ENCODE measurements at places on chromosomes 1 and 21. TPM values are rescaled to one million over a fixed set of nuclear protein-coding genes. Genes with fewer than 3 reads are reported as not detected.

DNA sequence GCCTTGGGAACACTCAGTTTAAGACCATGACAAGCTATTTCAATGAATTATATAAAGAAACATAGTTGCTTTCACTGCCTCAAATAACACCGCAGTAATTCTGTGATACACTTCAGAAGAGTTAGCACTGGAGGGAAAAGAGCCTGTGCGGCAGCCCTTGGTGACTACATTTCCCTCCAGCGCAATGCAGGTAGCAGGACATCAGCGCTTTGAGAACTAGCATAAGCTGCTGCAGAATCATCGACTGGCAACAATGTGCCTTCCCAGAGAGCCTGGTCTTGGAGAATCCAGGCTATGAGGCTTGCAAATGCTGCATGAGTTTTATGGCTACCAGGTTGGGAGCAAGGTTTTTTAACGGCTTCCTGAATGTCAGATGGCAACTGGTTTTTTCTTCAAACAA lies 7.5 kb downstream of the NRIP1 start:
- DNase-seq, result no peak

GRCh38 chr1:204769997-204770396 lies 84.5 kb upstream of the LRRN2 start:
- no peak for DNase-seq

DNA sequence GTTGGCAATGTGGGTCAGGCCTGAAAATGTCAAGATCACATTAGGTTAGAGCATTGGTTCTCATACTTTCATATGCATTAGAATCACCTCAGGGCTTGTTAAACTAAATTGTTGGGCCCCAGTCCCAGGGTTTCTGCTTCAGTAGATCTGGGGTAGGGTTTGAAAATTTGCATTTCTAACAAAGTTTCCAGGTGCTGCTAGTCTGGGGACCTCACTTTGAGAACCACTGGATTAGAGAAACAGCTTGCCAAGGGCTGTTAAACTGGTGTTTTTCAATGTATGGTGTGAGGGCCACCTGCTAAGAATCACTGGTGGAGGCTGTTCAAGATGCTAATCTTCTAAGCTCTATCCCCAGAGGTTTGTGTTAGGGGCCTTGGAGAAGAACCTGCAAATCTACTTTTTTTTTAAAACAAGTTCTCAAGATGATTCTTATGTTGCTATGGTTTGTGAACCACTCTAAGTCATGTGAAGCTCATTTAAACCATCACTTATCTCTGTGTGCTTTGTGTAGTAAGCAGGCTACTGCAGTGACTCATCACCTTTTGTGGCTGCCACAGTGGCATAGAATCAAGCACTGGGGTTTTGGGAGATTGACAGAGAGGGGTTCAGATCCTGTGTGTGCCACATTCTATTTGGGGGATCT lies 152.2 kb downstream of the S1PR1 start:
- DNase-seq, result no peak

GRCh38 chr21:17921579-17922530 lies 102.7 kb upstream of the C21orf91 start:
- no peak for DNase-seq

GRCh38 chr1:32929366-32929765 lies 28.2 kb upstream of the TMEM54 start:
- DNase-seq, result no peak

- DNase-seq, result no peak
These were observed 46.5 kb downstream of the LAMC1 start for GRCh38 chr1:183069562-183070216.

Gene RGS18
- 0.04 TPM for total RNA-seq

Gene NPR1
- 18.5 TPM for total RNA-seq

Gene AGRN
- 88.2 TPM for total RNA-seq

Gene REN
- not detected for total RNA-seq

Gene SPRR1A
- total RNA-seq, result not detected

Measured in pulmonary artery endothelial cell (primary cell).